Activated CD4-positive, alpha-beta T cell treated with anti-CD3 and anti-CD28 coated beads for 1 hour (primary cell): ENCODE measurements at places on chromosomes 11 and 22.

DNA sequence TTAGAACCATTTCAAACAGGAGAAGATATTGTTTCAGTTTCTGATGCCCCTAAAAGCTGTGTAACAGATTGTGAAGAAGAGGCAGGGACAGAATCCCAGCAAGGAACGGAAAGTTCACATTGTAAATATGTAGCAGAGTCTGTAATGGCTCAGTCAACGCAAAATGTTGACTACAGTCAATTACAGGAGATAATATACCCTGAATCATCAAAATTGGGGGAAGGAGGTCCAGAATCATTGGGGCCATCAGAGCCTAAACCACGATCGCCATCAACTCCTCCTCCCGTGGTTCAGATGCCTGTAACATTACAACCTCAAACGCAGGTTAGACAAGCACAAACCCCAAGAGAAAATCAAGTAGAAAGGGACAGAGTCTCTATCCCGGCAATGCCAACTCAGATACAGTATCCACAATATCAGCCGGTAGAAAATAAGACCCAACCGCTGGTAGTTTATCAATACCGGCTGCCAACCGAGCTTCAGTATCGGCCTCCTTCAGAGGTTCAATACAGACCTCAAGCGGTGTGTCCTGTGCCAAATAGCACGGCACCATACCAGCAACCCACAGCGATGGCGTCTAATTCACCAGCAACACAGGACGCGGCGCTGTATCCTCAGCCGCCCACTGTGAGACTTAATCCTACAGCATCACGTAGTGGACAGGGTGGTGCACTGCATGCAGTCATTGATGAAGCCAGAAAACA lies 40.8 kb downstream of the IGLL1 start:
- peak; percentile 63 for DNase-seq

GRCh38 chr11:118488480-118489109 lies 38.7 kb upstream of the TTC36 start:
- peak; percentile 65 for DNase-seq

GRCh38 chr11:126837581-126837980 lies 163.0 kb downstream of the KIRREL3 start:
- DNase-seq, result no peak

- DNase-seq, result no peak
Observed at GRCh38 chr11:119758291-119758690, 29.3 kb upstream of the NECTIN1 start.

DNA sequence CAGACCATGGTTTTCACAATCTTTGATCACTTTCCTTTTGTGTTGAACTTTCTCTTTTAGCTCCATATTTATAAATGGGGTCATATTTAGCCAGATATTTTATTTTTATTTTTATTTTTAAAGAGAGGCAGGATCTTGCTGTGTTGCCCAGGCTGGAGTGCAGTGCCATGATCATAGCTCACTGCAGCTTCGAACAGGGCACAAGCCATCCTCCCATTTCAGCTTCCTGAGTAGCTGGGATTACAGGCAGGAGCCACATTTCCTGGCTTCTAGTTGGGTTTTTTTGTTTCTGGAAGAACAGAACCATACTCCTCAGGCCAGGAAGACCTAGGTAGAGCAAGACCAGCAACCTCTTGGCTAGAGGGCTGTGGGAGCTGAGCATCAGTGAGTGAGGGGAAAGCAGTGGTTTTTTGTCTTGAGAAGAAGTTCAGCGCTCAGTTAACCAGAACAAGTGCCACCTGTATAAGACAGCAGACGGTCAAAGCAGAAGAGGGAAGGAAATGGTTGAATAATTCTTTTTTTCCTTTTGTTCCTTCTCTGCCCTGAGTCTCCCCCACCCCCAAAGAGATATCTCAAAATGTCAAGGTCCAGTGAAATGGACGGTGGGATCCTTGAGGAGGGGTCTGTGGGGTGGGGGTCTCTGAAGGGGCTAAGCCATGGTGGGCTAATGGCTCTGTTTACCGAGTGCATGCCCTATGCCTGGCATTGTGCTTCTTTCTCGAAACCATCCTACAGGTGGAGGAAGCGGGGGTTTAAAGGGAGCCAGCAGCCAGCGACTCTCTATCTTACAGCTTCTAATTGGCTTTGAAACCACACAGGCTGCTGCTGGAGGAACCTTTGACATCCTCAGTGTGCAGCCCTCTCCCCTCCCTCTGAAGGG lies 63.0 kb downstream of the PTPRJ start:
- no peak for DNase-seq

GRCh38 chr22:42270510-42271190 lies at the start of gene TCF20:
TCF20 (minus strand) TSS chr22:42270653; CDS start chr22:42215305, 55,348 bp downstream.
- DNase-seq, result peak; percentile 65

DNA sequence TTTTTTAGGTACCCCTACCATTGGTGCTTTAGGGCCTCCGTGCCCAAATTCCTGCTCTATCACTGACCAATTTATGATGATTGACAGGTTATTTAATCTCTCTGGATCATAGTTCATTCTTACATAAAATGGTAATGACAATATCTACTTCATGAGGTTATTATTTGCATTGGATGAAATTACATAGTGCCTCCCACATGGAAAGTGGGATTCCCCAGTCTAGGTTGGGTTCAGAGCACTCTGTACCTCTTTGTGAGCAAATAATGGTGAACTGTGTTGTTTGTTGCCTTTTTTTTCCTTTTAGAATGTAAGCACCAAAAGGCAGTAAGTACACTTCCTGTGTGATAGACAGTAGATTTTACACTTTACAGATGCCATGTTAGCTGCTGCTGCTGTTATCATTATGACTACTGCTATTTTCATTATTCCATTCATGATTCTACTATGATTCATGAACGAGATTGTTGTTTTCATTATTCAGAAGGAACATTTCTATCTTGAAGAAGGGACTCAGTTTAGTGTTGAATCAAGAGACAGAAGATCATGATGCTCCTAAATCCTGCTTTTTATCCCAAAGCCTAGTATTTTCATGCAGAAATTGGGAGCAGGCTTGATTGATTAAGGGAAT lies 100.8 kb downstream of the ALX4 start:
- no peak for DNase-seq

- no peak for DNase-seq
Observed at GRCh38 chr11:70137383-70137782, 59.3 kb downstream of the ANO1 start.

- DNase-seq, result no peak
Observed at GRCh38 chr11:77195071-77195755, 67.2 kb downstream of the MYO7A start.

DNA sequence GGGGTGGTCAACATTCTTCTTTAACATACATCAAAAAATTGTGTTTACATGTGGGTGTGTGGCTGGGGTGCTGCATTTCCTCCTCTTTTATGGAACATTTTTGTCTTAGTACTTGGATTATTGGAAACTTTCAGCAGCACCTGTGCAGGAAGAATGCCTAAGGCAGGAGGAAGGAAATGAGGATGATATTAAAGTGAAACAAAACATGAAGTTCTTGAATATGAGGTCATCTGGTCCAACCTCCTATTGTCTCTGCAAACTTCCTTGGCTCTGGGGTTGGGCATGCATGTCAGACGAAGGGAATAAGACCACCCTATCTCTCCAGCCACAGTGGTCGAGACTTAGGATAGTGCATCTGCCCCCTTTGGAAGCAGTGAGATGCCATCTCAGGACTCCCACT lies 20.6 kb upstream of the OR9Q1 start:
- DNase-seq, result no peak

- no peak for DNase-seq
Observed at GRCh38 chr11:112801025-112801816, 160.0 kb upstream of the NCAM1 start.

DNA sequence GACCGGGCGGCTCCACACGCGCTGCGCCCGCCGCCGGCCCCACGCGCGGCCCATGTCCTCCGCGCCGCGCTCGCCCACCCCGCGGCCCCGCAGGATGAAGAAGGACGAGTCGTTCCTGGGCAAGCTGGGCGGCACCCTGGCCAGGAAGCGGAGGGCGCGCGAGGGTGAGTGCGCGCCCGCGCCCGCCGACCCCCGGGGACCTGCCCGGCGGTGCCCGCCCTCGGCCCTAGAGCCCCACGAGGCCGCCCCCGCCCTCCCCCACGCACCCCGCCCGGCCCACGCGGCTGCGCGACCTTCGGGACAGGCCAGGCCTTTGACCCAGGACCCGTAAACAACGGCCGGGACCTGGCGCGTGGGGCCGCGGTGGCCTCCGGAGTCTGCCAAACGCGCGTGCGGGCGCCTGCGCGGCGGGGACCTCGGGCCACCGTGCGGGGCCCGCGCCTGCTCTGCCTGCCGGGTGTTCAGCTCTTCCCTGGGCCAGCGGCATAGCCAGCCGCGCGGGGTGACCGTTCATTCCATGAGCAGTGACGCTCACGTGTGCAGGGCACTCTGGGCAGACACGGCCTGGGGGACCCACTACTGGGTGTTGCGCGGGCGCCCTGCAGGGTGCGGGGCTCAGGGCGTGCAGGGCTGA lies at the start of gene PARVB:
PARVB (plus strand) TSS at position 15 of the 634 bp plus-strand sequence; CDS start at position 53, 38 bp downstream.
- DNase-seq, result no peak

GRCh38 chr11:10072142-10072541 lies 221.9 kb downstream of the SBF2 start:
- DNase-seq, result no peak

- DNase-seq, result no peak
Observed at GRCh38 chr11:79170321-79170720, 270.5 kb downstream of the TENM4 start.

DNA sequence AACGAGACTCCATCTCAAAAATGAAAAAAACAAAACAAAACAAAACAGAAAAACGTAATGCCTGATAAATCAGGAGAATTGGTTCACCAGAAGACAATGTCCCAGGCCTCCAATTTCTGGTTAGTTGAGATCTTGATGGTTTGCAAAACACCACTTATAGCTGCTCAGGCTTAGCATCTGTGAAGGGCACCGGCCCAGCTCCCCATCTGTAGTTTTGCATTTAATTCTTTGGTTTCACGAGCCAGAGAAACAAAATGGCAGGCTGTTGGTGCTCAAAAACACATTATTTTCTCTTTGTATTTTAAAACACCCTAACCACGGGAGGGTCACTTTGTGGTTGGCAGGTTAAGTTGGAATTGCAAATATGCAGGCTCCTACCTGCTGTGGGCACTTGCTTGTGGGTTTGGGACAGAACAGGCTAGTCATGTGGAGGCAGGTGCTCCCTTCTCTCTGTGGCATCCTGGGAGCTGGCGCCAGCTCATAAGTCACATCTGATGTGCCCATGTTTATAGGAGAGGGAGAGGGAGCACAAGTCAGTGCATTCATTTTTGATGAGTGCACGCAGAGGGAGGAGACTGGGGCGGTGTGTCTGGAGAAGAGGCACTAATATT lies 145.9 kb downstream of the CEP164 start:
- no peak for DNase-seq

- no peak for DNase-seq
Observed at GRCh38 chr11:70434813-70435278, 36.5 kb downstream of the CTTN start.

DNA sequence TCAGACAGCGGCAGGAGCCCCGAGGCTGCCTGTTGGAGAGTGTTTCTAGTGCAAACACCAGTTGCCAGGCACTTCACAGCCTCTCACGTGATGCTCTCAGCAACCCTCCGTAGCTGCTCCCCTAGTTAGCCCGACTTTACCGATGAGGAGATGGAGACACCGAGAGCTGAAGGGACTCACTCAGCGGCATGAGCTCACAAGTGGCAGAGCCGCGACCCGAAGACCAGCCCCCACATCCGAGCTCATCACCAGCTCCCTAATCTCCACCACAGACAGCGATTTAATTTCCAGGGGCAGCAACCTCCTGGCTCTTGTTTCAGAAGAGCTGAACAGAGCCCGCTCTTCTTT lies 28.7 kb upstream of the RTL6 start:
- no peak for DNase-seq

GRCh38 chr22:20238536-20238900 lies 29.6 kb downstream of the RTN4R start:
- DNase-seq, result peak; percentile 35

DNA sequence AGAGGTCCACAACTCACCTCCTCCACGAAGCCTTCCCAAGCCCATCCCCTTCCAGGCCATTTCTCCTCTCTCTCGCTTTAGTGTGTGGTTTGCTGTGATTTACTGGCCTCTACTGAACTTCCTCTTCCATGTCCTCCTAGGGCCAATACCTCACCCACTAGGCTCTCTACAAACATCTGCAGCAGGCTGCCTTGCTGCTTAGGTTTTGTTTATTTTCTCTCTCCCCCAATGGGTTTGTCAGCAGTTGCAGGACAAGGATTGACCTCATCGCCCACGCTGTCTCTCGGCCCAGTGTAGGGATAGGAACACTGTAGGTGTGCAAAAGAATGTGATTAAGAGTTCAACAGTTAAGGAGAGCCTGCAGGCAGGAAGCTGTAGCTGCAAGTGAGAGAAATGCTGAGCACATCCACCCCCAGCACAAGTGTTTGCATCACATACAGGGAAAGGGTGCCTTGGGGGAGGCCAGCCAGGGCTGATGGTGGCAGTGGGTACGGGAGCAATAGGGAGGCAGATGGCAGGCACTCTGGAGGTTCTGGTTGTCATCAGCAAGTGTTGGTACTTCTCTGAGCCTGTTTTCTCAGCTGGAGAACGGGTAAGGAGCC lies 1.4 kb downstream of the PC start:
- no peak for DNase-seq

GRCh38 chr11:120208001-120208441 lies 2.8 kb upstream of the OAF start:
- DNase-seq, result no peak

DNA sequence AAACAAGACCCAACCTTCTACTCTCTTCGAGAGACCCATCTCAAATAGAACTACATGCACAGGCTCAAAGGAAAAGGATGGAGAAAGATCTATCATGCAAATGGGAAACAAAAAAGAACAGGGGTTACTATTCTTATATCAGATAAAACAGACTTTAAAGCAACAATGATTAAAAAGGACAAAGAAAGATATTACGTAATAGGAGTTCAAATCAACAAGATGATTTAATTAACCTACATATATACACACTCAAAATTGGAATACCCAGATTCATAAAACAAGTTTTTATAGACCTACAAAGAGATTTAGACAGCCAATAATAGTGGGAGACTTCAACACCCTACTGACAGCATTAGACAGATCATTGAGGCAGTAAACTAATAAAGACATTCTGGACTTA lies 536.6 kb upstream of the RAG2 start:
- DNase-seq, result no peak

- DNase-seq, result no peak
Observed at GRCh38 chr11:128862406-128862805, 4.7 kb downstream of the KCNJ1 start.

DNA sequence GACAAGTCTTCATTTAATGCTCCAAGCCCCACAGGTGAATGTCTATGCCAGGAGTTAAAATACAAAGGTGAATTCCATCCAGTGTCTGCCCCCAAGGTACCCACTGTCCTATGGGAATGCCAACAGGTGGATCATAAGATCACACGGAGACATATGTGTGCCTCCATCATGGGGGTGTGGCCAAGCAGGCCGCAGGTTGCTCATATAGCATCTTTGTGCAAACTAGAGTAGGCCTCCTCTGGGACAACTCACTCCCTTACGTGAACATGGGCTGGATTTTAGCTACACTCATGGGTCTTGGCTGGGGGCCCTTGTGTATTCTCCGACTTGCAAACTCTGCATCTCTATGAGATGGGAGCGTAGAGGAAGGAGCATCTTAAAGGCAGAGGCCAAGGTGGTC lies 6.9 kb downstream of the NCF4 start:
- DNase-seq, result no peak

DNA sequence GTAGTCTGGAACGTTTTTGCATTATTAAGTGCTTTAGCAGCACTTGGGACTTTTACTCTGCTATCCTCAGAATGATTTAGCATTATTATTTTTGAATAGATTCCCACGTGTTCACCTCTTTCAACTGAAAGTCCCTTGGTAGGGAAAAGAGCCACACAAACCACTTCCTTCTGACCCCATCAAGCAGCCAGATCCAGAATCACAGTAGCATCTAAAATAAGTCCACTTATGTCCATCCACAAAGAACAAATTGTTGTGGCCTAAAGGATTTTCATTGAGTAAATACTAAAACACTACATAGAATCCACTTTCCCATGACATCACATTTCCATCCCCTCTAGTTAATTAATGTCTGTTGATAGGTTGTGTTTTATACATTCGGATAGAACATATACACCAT lies 381.7 kb downstream of the AASDHPPT start:
- no peak for DNase-seq
